NCI-H510A (cell line): ENCODE measurements at places on chromosomes 3 and 15.

DNA sequence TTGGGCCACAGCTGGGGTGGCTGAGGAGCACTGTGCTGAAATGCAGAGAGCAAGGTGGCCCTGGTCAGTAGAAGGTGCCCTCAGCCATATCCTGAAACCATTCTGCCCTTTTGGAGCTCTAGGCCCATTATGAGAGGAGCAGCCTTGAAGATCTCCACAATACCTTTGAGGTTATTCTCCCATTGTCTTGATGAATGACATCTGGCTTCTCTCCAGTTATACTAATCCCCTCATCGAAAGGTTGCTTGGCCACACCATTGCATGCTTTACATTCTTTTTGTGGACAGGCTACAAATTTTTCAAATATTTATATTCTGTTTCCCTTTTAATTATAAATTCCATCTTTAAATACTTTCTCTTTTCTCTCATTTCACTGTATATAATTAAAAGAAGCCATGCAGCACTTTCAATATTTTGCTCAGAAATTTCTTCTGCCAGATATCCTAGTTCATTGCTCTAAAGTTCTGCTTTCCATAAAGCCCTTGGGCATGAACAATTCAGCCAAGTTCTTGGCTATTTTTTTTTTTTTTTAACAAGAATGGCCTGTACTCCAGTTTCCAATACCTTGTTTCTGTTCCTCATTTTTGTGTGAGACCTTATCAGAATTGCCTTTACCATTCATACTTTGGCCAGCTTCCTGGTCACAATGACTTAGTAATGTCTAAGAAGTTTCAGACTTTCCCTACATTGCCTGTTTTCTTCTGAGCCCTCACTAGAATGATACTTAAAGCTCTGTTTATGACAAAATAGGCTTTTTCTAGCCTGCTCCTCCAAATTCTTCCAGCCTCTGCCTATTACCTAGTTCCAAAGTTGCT lies 138.9 kb upstream of the SGO1 start:
- DNase-seq, result no peak

GRCh38 chr3:15269091-15269989 lies 63.0 kb downstream of the SH3BP5 start:
- no peak for DNase-seq

- DNase-seq, result peak; percentile 10
Measured at GRCh38 chr15:59501597-59501996, 63.6 kb downstream of the FAM81A start.

DNA sequence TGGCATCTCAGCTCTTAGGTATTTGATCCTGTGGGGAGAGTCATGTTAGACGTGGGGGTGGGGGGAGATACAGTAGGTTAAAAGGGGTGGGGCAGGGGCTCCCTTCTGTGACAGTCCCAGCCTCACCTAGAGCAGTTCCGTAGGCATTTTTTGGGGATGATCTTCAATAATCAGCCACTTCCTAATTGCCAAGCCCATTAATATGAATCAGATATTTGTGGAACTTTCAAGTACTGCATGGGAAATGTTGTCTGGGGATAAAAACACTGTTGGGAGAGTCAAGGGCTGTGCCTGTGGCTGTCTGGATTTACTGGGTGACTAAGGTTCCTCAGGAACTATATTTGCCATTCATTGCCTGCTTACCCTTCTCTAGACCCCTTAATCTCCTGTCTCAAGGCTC lies 9.5 kb downstream of the C3orf52 start:
- DNase-seq, result no peak

- DNase-seq, result no peak
Measured at GRCh38 chr3:28978092-28978491, 302.8 kb upstream of the RBMS3 start.

DNA sequence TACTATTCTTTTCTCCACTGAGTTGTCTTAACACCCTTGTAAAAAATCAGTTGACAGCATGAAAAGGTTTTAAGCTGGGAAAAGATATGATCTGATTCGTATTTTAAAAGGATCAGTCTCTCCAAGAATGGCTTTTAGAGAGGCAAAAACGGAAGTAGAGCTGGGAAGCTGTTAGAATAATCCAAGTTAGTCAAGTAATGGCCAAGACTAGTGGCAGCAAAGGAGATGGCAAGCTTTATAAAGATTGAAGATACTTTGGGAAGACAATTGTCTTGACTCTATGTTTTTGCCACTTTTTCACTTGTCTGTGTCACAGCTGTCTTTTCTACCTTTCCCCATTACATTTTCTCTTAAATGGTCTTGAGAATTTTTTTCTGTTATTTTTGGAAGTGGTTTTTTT lies 243.5 kb upstream of the MANF start:
- no peak for DNase-seq

GRCh38 chr3:50318615-50319014 lies 3.9 kb downstream of the HYAL2 start:
- DNase-seq, result no peak

DNA sequence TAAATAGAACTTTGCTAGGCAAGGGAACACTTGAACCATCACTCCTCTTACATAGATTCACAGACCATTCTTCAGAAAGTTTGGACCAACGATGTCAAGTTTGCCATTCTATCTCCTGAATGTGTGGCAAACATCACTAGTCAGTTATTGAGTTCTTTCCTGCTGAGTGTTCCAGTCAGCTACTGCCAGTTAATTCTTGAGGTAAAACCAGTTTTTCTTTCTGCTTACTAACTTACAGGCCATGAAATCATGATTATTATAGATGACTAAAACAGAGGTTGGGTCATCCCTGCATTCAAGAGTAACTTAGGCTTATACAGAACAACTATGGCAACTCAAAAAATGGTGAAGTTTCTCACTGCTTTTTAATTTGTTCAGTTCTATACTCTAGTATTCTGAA lies 88.2 kb downstream of the AP4E1 start:
- no peak for DNase-seq

DNA sequence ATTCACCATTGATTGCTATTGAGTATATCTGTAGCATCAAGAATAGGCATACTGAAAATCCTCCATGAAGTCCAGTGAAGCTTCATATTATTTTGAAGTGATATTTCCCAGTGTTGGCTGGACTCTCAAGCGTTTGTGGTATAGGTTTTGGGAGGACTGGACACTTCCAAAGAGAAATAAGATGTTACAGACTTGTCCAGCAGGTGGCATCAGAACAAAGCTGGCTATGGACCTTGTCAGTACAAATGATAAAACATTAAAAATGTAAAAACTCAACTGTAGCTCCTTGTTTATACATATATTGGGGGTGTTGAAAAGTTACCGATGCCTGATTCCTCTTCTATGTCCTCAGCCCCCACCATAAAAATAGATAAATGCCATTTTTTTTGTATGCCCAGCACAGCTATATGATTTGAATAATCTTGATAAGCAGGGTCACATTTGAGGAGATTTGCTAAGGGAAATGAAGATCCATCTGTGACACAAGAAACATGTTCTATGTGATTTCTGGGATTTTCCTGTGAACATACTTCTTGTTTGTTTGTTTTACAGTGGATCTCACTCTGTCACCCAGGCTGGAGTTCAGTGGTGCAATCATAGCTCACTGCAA lies 54.5 kb upstream of the GOLGA6B start:
- no peak for DNase-seq

DNA sequence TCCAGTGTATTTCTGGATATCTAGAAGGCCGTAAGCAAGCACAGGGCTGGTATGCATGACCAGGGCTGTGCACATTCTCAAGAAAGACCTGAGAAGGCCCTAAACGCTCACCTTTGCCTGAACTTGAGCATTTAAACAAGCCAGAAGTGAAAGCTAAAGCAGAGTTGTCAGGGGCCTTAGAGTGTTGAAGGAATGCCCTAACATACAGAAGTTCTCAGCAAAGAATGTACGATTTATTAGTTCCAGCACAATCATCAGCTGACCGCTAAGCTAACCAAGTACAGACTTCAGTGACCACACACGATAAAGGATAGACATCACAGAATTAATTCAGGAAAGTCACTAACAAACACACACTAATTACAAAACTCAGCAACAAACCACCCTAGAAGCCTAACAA lies 8.7 kb downstream of the HLTF start:
- DNase-seq, result no peak

- DNase-seq, result no peak
Measured at GRCh38 chr15:71355268-71355667, 240.0 kb downstream of the THSD4 start.

DNA sequence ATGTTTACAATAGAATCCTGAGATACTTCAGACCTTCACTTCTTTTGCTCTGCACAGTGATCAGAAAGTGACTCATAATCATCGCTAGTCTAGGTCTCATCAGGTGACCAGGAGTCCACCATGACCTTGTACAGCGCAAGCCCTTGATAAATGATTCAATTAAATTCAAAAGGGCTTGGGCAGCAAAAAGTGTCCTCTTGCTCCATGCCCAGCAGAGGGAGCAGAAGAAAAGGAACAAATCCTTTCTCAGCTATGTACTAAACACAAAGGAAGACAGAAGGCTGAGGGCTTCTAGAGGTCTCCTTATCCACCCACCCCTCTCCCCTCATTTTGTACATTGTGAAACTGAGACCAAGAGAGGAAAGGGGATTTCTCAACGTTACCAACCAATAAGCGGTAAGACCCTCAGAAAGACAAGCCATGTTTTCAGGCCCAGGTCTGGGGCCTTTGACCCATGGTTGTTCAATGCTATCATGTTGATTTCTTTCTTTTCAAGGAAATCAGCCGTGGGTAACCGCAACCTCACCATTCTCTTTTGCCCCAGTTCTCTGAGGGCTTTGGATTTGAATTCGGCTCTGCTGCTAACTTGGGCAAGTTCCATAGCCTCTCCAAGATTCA lies 74.8 kb downstream of the AQP9 start:
- no peak for DNase-seq

GRCh38 chr15:57665194-57665593 lies 41.3 kb upstream of the POLR2M start:
- DNase-seq, result no peak

DNA sequence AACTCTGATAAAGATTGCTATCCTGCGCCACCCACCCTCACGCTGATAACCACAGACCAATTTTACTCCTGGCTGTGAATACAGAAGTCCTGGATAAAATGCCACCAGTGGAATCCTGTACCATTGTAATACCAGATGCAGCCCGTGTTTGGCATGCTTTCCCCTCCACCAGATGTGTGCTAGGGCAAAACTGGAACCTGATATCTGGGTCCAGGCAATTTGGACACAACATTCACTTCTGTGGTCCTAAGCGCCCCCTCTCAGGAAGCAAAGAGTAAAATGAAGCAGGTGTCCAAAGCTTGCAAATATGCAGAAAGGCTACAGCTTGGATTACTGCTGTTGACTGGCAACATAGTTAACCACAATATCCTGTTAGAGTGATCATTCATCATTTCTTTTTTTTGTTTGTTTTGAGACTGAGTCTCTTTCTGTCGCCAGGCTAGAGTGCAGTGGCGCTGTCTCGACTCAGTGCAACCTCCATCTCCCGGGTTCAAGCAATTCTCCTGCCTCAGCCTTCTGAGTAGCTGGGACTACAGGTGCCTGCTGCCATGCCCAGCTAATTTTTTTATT lies 32.8 kb downstream of the LOXL1 start:
- DNase-seq, result no peak
